Stimulated activated CD8-positive, alpha-beta memory T cell treated with anti-CD3 and anti-CD28 coated beads, Interleukin-15, amount 100 ng/mL, for 24 hours (primary cell): ENCODE measurements at places on chromosomes 12 and 14.

DNA sequence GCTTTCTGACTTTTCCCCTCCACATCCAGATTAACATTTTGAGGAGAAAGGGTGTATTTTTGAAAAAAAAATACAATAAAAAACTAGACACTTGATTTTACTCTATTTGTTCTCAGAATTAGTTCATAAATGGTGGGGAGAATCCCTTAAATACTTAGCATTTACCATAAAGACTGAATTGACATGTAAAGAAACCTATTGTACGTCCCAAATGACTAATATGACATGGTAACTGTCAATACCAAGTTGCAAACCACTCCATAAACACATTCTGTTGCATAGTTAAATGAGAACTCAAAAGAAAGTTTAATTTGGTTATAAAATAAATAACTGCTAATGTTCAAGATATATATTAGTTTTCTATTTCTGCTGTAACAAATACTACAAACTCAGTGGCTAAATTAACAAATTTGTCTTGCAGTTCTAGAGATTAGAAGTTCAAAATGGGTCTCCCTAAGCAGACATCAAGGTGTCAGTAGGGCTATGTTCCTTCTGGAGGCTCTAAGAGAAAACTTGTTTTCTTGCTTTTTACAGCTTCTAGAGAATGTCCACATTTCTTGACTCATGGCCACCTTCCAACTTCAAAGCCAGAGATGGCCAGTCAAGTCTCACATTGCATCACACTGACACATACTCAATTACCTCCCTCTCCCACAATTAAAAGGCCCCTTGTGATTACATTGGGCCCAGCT lies 16.0 kb downstream of the NELL2 start:
- no peak for DNase-seq

DNA sequence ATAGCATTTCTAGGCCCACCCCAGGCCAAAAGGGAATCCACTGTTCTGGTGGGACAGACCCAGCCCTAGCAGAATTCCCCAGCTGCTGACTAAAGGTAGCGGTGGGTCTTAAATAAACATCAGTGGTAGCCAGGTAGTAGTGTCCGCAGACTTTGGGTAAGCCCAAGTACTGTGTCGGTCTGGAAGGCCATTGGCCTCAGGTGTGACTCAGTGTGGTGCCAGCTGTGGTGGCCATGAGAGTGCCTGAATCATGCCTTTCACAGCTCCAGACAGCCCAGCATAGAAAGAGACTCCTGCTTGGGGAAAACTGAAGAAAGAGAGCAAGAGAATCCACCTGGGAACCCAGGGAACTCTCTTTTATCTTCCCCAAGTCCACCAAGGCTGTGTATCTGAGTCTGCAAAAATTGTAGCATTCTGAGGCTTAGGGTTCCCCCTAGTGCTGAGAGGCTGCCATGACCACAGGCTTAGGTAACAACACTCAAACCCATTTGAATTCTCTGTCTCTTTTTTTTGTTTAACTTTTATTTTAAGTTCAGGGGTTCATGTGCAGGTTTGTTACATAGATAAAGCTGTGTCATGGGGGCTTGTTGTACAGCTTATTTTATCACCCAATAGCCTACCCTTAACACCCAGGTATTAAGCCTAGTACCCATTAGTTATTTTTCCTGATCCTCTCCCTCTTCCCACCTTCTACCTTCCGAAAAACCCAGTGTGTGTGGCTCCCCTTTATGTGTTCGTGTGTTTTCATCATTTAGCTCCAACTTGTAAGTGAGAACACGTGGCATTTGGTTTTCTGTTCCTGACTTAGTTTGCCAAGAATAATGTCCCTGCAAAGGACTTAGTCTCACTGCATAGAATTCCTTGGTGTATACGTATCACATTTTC lies 16.7 kb upstream of the CD163L1 start:
- peak; percentile 21 for DNase-seq

- no peak for DNase-seq
These were observed at the start of gene KRT80 for GRCh38 chr12:52191841-52192791. Gene KRT80 (minus strand): TSS chr12:52192014. CDS start chr12:52191902, 112 bp downstream.

DNA sequence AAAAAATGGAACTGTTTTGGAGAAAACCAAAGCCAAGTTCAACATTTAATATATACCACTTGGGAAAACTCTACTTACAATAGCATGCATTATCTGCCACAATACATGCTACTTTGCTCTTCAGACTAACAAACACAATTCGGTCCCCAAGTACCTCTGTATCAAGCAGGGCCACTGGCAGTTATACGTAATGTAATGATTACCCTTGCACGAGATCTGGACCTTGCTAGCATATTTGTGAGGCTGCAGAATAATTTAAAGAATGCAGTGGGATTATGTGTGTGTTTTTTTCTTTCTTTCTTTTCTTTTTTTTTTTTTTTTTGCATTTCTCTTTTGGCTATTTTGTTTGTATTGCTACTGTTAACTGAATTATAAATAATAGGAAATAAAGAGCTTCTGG lies 22.8 kb upstream of the PYGL start:
- DNase-seq, result no peak

GRCh38 chr12:76345569-76345968 lies 2.6 kb downstream of the BBS10 start:
- DNase-seq, result no peak

GRCh38 chr12:46585854-46586621 lies 213.5 kb upstream of the SLC38A2 start:
- no peak for DNase-seq

DNA sequence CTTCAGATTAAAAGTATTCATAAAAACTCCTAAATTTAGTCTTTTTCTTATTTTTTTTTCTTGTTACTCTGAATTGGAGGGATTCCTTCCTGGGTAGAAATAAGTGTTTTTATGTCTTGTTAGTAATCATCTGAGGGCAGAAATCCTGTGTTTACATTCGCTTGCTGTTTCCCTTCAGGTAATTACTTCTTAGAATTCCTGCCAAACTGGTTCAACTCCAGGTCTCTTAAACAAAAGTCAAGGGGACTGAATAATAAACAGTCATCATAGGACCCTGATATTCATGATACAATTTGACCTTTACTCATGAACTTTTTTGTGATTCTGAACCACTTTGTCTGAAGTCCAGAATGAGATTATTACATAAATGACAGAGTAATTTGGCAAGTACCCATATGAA lies 843.9 kb downstream of the FLRT2 start:
- DNase-seq, result no peak

- no peak for DNase-seq
These were observed 29.8 kb upstream of the CDKN3 start for GRCh38 chr14:54366736-54367735.

- no peak for DNase-seq
These were observed 137.2 kb upstream of the NCOR2 start for GRCh38 chr12:124704619-124705018.

- no peak for DNase-seq
These were observed 79.7 kb upstream of the TRAF3 start for GRCh38 chr14:102697501-102697900.

DNA sequence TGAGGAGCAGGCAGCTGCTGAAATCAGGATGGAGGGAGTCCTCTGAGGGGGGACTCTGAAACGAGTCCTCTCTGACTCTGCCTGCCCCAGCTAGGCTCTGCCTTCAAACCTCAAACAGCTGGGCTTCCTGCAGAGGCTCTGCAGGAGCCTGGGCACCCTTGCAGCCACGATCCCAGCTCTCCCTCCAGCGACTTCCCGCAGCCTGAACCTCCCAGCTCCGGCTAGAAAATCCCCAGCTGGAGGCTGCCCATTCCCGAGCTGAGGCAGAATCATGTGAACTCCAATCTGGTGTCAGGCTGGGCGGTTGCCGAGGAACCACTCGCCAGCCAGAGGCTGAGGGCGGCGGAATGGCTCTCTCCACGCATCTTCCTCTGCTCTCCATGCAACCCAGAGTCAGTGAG lies at the start of gene GPR68:
Gene GPR68, minus strand, starts transcription at position 204 of the 401 bp plus-strand sequence. CDS start 9,654 bp downstream, outside the sequence.
- no peak for DNase-seq

DNA sequence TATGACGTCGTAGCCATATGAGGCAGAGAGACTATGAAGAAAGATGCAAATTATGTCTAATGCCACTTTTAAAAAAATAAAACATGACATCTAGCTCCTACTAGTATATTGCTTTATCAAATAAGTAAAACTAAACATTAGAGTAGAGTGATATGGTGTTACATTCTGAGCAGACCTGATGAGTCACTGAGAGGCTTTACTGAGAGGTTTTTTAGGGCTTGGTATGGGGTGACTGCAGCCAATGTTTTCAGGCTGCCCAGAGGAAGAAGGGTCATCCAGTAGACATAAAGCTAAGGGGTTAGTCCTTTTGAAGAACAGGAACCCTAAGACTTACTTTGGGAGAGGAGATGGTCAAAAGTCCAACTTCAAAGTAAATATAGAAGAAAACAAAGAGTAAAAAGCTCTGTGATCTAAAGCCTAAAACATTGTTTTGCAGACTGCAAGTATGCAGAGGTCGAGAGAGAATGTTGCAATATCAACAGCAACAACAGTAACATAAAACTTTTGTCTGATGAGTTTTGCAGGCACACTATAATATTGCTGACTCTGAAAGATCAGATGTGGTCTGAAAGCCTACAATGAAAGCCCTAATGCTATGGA lies 774.7 kb downstream of the TMTC2 start:
- DNase-seq, result no peak

DNA sequence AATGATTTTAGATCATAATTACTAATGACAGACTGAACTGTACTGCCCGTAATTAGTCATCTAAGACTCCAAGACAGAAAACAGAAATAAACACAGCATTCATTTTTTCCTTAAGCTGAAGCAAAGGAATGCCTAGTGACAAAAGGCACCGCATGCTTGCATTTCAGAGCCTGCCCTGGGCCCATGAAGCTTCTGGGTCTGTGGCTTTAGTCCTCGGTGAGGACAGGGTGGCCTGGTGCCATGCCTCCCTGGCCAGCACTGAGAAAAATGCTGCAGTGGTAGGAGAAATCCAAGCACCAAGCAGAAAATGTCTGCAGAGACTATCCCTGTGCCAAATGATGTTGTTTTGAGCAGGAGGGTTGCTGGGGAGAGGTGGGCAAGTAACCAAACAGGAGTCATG lies 171.6 kb downstream of the CALM1 start:
- DNase-seq, result no peak

DNA sequence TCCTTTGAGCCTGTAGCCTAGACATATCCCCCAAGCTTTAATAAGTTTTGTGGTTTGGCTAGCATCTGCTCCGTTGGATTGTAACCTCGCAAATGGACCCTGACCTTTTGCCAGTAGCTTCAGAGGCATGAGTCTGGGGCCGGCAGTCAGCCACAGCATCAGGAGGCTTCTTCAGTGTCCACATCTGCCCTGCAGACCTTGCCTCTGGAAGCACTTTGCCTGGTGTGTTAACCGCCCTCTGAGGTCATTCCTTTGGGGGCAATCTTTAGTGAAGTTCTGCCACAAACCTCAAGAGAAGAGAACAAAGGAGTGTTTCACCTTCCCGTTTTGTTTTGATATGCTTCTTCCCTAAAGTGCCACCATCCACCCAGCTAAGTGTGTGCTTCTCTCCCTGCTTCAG lies 71.4 kb downstream of the GNS start:
- no peak for DNase-seq

DNA sequence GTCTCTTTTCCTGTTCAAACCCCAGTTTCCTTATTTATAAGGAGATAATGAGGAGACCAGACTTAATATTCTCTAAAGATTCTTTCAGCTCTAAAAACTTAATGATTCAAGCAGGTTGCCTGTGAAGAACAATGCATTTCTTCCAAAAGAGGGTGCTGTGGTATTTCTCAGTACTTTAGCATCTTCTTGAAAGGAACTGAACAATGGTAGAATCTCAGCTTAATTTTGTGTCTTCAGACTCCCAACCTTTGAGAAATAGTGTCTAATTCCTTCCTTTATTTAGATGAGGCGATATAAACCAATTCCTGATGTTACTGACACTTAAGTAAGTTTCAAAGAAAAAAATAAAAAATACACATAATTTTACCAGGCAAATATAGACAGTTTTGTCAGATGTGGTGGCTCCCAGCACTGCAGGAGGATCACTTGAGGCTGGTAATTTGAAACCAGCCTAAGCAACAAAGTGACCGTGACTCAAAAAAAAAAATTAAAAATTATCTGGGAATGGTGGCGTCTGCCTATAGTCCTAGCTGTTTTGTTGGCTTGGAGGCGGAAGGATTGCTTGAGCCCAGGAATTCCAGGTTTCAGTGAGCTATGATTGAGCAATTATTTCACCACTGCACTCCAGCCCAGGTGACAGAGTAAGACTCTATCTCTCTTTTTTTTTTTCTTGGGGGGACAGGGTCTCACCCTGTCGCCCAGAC lies 76.9 kb upstream of the PSMA6 start:
- DNase-seq, result no peak

- DNase-seq, result no peak
These were observed 199.0 kb downstream of the LRFN5 start for GRCh38 chr14:41805633-41806032.

- DNase-seq, result no peak
These were observed 31.9 kb downstream of the CDKL1 start for GRCh38 chr14:50364792-50365191.

DNA sequence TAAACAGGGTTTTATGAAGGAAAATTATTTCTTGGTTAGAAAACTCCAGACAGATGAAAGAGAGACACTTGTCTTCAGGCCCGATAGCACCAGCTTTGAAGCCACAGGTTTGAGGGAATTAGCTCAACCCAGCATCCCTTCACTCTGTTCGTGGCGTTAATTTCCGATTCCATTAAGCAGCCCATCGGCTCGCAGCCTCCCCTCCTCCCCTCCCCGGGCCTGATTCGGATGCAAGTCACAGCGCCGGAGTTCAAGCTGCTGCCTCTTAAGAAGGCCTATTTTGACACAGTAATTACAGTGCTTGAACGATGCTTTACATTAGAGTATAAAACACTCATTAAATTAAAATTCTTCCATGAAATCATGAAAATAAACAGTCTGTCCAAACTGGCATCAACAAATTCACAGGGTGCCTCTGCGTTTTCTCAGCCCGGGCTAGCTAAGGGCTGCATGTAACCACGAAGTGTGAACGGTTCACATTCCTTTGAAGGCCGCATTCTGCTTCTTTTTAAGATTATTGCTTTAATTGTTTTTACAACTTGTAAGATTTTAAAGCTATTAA lies 145.8 kb downstream of the DICER1 start:
- DNase-seq, result no peak

DNA sequence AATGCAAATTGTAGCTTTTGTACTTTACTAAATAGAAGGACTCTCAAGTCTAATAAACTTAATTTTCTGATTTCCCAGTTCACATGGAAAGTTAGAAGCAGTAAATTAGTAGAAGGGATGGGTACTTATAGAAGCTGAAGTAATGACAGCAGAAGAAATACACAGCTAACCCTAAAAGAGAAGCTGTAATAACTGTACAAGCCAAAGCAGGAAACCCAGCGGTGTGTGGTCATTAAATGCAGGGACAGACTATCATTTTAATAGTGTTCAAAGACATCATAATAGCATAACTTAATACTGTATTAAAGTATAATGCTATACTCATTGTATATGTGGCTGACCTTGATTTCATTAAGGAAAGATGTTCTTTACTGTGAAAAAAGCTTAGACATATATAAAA lies 74.9 kb downstream of the PCNX1 start:
- no peak for DNase-seq

DNA sequence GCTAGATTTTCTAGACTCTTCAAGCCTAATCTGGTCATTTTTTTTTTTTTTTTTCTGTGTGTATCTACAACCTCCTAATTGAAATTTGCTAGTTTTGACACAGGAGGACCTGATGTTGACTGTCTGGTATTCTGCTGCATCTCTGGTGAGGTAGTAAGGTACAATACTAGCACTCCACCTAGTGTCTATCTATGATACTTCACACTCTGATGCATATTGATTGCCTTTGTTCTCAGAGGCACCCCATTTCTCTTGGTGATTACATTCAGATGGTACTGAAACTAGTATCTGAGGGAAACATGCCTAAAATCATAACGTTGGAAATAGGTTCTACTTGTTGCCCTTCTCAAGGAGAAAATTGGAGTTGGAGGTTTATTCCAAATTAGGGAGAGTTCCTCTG lies 930.5 kb upstream of the NOVA1 start:
- DNase-seq, result no peak

- DNase-seq, result no peak
These were observed 46.8 kb downstream of the AMN start for GRCh38 chr14:102969060-102969791.
